ENCODE measurements at places on chromosomes 3 and 15.

DNA sequence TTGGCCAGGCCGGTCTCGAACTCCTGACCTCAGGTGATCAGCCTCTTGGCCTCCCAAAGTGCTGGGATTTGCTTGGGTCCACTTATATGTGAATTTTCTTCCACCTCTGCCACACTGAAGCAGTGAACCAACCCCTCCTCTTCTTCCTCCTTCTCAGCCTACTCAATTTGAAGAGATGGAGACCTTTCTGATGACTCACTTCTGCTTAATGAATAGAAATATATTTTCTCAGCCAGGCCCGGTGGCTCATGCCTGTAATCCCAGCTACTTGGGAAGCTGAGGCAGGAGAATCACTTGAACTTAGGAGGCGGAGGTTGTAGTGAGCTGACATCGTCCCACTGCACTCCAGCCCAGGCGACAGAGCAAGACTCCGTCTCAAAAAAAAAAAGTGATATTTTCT, 46.8 kb upstream of the GATM start:
- peak; percentile 13 for DNase-seq

DNA sequence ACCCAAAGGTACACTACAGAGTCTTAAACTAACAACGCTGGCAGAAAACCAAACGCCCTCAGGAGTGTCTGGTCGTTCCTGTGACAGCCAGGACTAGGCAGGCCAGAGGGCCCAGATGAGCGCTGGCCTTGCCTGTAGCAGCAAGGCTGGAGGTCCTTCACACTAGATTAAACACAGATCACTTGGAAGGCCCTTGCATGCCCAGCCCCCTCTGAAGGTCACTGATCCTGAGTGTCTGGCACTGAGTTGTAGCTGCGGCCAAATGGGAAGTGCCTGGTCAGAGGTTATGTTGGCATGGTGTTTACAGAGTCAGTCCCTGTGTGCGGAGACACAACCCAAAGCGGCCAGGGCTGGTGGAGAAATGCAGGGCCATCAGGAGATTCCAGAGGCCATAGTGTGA, 58.9 kb downstream of the ZNF621 start:
- DNase-seq: no peak

GRCh38 chr15:47196048-47196447, 521.3 kb upstream of the SEMA6D start:
- peak; percentile 78 for DNase-seq

- no peak for DNase-seq
Measured at GRCh38 chr15:83747718-83748110, 93.8 kb downstream of the ADAMTSL3 start.

- DNase-seq: no peak
Measured at GRCh38 chr3:34920806-34921205, 718.5 kb upstream of the ARPP21 start.

DNA sequence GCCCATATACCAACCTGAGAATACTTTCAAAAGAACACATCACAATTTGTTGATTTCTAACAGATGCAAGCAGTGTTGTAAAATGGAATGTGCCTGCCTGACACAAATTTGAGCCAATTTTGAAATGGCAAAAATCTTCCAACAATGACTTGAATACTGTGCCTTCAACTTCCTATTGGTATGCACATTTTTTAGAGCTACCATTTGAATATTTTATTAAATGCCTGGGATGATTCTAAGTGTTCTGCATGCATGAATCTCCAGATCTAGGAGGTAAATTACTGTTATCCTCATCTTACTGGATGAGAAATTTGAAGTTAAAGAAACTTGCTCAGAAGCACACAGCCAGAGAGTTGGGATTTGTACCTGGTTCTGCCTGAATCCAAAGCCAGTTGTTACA, 282.8 kb upstream of the LRRN1 start:
- DNase-seq: no peak
